ENCODE measurements at places on chromosomes 16 and 17.

GRCh38 chr17:38466346-38467315 is 38.4 kb downstream of the ARHGAP23 start:
- DNase-seq, result no peak

- no peak for DNase-seq
These were observed 86.8 kb downstream of the CCT6B start for GRCh38 chr17:34874478-34874877.

GRCh38 chr17:78473951-78474613 is 95.6 kb downstream of the PGS1 start:
- DNase-seq, result no peak

- DNase-seq, result no peak
These were observed at the start of gene UTS2R for GRCh38 chr17:82371333-82372248. Gene UTS2R (plus strand): TSS chr17:82371765. CDS start chr17:82374325, 2,560 bp downstream.

- no peak for DNase-seq
These were observed 8.5 kb upstream of the NPIPB2 start for GRCh38 chr16:11950388-11950787.

DNA sequence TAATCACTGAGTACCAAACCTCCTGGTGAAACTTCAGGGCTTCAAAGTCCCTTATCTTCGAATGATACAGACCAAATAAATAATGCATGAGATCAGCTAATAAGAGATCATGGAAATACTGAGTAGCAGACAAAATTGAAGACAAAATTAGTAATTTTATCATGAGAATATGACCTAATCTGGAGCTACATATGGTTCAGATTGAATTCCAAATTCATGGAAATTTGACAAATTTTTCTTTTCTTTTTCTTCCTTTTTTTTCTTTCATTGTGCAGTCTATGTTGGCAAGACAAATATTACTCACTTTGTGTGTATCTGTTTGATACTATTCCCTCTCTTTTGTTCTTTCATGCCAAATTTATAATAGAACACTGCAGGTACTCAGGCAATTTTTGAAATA is 218.1 kb upstream of the KCNJ16 start:
- no peak for DNase-seq

DNA sequence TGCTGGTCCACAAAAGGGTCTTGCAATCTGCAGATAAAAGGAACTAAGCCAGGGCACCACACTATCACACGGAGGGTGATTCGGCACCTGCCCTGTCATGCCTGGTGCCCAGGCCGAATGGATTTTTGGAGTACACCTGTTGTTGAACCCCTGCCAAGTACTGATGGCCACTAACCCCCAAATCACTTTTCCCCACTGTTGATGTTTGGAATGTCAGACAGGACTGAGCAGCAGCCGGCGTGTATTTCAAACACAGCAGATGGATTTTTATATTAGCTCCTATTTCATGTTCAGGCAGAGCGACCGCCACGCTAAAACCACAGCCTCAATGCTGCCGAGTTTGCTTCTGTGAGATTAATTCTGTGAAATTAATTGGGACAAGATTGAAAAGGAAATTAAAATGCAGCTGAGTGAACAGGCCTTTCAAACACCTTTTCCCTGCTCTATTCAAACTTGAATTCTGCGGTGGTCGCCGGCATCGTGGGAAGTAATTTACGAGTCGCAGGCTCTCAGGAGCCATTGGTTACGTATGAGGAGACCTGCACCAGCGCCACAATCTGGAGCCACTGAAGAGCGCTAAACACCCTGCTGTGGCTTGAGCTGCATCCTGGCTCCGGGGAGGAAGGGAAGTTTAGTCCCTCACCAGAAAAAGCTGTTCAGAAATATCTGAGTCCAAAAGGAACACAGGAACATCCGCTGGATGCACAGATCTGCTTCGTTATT is 48.5 kb downstream of the SNX11 start:
- DNase-seq, result no peak

GRCh38 chr17:36980280-36980761 is 31.6 kb downstream of the AATF start:
- DNase-seq, result peak; percentile 8

GRCh38 chr17:77191244-77191643 is 50.5 kb downstream of the SEC14L1 start:
- DNase-seq, result no peak

GRCh38 chr17:38511150-38512108 is 83.2 kb downstream of the ARHGAP23 start:
- peak; percentile 31 for DNase-seq

GRCh38 chr17:70539132-70539924 is 370.0 kb downstream of the KCNJ2 start:
- DNase-seq, result no peak

GRCh38 chr16:66927918-66928649 is 2.7 kb upstream of the RRAD start:
- DNase-seq, result no peak

DNA sequence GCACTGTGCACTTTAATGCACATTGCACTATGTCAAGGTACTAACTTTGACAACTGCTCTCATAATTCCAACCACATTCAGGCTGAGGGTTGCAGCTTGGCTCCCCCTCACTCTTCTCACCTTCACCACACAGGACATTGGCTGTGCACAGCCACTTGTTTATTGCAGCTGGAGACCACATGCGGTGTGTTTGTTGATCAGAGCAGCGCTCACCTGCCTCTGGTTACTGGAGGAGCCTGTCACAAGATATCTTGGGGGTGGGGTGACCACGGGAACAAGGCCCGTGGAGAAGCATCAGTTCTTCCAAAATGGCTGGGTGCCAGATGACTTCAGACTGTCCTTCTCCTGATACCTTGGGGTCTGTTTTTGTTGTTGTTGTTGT is 10.6 kb upstream of the CCL5 start:
- no peak for DNase-seq

DNA sequence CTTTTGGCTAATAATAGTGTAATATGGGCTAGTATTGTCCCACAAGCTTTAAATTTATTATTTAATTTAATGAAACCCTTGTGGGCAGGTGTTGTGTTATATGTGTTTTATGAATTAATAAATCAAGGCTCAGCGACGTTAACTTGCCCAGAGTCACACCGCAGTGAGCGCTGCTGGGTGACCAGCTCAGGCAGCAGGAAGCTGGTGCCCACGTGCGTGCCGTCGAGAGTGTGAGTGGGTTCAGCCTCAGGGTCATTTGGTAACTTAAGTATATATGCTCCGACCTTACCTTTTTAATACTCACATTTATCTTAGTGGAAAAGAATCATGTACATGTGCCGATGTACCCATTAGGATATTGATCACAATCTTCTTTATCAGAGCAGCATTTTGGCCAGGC is 137.4 kb upstream of the CHMP6 start:
- DNase-seq, result no peak

DNA sequence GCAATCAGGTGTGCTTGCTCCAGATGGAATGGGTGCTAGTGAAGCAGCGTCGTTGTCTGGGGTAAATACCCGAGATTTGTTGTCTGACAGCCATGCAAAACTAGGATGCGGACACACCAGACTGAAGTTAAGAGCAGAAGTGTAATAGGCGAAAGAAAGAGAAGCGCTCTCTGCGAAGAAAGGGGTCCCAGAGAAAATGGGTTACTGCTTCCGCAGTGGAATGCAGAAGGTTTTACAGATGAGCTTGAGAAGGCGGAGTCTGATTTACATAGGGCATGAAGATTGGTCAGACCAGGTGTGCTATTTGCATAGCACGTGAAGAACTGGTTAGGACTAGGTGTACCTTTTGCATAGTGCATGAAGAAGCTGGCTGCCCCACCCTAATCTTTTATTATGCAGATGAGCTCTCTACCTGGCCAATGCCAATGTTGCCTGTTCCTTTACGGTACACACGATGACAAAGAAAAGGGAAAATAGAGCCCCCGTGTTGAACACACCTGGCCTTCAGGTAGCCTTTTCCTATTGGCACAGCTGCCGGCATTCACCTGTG is 32.0 kb upstream of the SNN start:
- DNase-seq, result no peak

GRCh38 chr17:43855061-43855460 is 8.1 kb downstream of the CD300LG start:
- no peak for DNase-seq

GRCh38 chr16:79800016-79800608 is 199.6 kb upstream of the MAF start:
- no peak for DNase-seq

DNA sequence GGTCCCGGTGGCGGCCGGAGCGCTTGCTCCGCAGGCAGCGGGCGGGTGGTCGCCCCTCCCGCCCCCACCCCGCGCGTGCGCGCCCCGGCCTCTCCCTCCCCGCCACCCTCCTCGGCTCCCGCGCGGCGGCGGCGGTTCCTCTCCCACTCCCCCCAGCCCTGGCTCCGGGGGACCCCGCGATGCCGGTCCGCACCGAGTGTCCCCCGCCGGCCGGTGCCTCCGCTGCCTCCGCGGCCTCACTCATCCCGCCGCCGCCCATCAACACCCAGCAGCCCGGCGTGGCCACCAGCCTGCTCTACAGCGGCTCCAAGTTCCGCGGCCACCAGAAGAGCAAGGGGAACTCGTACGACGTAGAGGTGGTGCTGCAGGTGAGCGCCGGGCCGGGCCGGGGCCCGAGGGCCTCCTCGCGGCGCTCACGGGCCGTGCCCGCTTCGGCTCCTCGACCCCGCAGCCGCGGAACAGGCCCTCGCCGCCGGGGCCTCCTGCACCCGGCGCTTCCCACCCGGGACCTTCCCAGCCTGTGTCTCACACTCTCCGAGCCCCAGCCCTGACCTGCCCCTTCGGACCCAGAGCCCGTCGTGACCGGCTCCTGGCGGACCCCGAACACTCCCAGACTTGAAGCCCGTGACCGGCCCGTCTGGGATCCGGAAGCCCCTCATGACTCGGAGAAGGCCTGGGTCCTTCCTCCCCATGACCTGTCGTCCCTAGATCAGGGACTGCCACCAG is 490 bp downstream of the GID4 start:
- no peak for DNase-seq

GRCh38 chr16:21622545-21622944 is 23.2 kb downstream of the METTL9 start:
- DNase-seq, result no peak

- DNase-seq, result no peak
These were observed 4.9 kb upstream of the SSTR5 start for GRCh38 chr16:1067629-1068028.

GRCh38 chr16:23014592-23014991 is 134.7 kb downstream of the USP31 start:
- DNase-seq, result no peak

DNA sequence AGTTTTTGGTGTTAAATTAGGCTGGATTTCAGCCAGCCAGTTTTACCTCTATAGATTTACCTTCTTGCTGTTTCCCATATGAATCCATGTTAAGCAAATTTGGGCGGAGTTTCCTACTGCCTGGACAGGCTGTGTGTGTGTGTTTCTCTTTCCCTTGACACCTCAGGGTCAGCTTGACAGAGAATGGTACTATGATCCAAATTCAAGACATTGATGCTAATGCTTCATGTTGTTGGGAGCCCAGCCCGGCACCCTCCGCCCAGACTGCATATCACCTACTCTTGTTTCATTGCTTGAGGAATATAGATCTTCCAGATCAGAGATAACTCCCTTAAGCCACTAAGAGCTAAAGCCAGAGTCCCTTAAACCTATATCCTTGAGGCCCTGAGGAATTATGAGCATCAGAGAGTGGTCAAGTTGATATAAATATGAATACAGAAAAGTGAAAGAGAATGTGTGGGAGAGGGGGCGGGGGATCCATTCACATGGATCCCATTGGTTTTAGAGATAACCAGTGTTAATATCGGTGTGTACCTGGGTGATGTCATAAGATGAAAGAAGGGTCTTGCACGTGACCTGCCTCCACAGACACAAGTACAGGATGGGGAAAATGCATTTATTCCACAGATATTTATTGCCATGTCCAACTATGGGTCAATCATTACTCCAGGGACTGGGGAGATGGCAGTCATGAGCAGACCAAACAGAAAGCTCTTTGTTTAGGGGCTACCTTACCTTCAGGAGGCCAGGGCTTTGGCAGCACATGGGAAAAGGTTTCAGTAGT is 69.7 kb downstream of the WIPI1 start:
- DNase-seq, result no peak

All from skeletal muscle cell (primary cell).